ENCODE measurements at places on chromosomes 3 and 15.
A peak's percentile ranks its signal among the peaks of the same experiment; 100 is the strongest.

- no peak for DNase-seq
Measured at GRCh38 chr3:172325461-172325860, 122.8 kb downstream of the GHSR start.

DNA sequence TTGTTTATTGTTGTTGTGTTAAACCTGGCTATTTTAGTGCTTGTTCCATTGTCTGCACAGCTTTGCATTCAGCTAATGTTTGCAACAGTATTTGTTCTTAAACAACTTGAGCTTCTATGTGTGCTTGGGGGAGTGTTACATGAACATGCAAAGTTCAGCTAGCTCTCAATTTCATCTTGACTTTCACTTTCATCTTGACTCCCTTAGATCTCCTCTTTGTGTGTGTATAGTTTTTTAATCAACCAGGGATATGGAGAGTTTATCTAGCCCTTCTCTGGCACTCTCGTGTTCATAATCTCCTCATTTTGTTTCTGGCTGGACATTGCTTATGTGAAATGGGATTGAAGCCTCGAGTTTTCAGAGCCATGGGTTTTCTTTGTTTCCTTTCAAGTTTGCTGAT, 212.4 kb upstream of the ZBTB20 start:
- DNase-seq: no peak

- no peak for DNase-seq
Measured at GRCh38 chr3:192063570-192063969, 602.6 kb downstream of the PYDC2 start.

- DNase-seq: no peak
Measured at GRCh38 chr15:94110476-94111130, 120.8 kb upstream of the MCTP2 start.

DNA sequence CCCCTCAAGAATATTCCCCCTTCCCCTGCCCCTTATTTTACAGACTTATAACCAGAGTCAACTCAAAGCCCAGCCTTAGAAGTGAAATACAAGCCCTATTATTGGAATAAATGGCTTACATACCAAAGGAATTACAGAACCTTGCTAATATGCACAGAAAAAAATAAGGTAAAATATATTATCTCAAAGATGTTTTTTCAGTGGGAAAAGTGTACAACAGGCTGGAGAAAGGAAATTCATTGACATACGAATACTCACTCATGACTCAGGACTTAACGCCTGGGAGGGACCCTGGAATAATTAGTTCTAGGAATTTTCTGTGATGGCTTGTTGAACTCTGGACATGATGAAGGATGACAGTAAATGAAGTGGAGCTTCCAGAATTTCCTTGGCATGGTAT, 27.0 kb downstream of the ARL14 start:
- no peak for DNase-seq

GRCh38 chr15:50764461-50765194, 878 bp downstream of the SPPL2A start:
- no peak for DNase-seq

DNA sequence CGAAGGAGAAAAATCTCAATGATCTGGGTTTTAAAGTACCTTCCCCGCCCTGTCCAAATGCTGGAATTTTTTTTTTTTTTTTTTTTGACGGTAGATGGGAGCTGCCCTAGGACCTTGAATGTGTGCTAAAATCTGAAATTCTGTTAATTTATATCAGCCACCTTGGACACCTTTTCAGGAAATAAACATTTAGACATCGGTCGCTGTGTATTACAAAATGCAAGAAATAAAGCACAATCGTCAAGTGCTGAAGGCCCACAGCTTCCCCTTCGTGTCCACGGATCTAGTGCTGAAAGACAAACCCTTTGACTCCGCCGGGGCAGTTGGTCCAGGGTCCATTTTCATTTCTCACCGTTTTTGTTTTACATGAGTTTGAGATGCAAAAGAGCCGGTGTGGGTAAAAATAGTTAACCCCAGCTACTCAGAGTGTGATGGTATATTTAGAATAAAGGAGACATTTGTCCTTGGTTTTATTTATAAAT, 90.2 kb upstream of the CHD2 start:
- peak; percentile 50 for DNase-seq

- DNase-seq: no peak
Measured at GRCh38 chr15:31303726-31304648, 22.6 kb upstream of the KLF13 start.

DNA sequence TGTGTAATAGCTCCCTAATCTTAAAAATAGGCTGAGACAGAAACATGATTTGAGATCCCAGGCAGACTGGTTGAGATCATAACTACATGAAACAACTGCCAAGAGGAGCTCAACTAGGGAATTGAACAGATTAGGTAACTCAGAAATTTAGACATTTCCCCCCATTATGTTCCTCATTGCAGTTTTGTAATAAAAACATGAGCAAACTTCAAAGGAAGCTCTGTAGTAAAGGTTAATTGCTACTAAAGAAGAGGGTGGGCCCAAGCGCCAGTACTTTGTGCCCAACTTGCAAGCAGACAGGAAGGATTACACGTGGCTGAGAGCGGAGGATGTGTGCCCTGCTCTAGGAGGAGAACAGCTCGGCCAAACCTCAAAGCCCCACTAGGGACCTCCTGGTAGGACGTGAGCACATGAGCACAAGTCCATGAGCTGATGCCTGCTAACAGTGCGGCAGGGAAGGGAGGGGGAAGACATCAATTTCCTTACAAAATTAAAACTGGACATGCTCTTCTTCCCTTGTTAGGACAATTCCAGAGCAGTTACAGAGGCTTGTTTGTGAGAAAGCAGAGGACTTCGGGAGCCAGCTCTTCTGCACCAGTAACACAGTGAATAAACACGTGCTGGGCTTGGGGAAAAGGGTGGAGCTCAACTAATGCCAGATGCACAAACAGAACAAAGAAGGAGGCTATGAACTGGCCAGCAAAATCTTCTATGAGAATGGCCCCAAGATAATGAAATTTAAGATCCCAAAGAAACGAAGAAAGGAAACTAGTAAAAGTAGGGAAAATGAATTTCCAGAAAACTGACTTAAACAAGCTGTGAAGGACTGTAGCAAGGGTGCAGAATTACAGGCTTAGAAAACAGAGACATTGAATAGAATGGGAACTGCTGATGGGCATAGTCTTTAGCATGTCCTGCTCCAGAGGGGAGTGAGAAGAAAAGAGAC, 275.5 kb downstream of the MECOM start:
- peak; percentile 5 for DNase-seq

DNA sequence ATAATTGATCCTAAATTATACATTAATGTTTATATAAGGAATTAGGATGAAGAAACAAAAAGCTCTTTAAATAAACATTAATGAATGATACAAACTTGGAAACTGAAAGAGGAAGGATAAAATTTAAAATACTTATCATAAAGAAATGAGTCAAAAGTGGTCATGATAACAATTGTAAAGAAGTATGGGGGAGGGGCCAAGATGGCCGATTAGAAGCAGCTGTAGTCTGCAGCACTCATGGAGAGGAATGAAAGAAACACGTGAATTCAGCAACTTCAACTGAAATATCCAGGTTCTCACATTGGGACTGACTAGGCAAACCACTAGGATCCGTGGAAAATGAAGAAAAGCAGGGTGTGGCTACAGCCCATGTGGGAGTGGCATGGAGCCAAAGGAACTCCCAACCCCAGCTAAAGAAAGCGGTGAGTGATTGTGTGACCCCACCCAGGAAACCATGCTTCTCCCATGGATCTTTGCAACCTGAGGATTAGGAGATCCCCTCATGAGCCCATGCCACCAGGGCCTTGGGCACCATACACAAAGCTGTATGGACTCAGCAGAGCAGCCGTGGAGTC, 13.1 kb upstream of the CP start:
- DNase-seq: no peak
